CD4-positive, CD25-positive, alpha-beta regulatory T cell (primary cell): ENCODE measurements at places on chromosomes 4 and X. TPM values are rescaled to one million over a fixed set of nuclear protein-coding genes. Genes with fewer than 3 reads are reported as not detected.

- no peak for DNase-seq
Measured at GRCh38 chr4:140497747-140498636, at the start of gene MGAT4D. TSS of gene MGAT4D (minus strand) at chr4:140498293. CDS start at chr4:140498222, 71 bp downstream.

GRCh38 chr4:39975488-39976089 is 2.1 kb downstream of the PDS5A start:
- DNase-seq: no peak

The ASB12 gene
- polyA plus RNA-seq: not detected

DNA sequence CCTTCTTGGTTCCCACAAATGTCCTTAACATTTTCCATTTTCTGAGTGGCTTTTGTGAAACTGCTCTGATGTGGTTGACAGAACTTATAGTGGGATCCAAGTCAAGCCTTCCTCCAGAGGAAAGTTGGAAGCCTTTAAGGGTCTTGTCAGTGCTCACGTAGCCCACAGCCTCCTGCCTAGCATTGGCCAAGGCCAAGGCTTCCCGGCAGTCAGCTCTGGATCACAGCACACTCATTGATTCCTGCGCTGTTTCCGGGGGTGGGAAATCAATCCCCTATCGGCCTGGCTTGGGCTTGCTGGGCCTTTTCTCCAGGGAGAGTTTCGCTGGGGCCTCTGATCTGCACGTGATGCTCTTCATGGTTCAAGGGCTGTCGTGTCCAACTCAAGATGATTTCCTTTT is 76.1 kb downstream of the SLC9A6 start:
- DNase-seq: no peak

The ASMT gene
- 0.91 TPM for polyA plus RNA-seq

- peak; percentile 48 for DNase-seq
Measured at GRCh38 chrX:155262970-155263754, 1.1 kb downstream of the RAB39B start.

The SPANXN3 gene
- polyA plus RNA-seq: not detected

GRCh38 chr4:168560184-168561180 is 63.6 kb downstream of the PALLD start:
- no peak for DNase-seq

DNA sequence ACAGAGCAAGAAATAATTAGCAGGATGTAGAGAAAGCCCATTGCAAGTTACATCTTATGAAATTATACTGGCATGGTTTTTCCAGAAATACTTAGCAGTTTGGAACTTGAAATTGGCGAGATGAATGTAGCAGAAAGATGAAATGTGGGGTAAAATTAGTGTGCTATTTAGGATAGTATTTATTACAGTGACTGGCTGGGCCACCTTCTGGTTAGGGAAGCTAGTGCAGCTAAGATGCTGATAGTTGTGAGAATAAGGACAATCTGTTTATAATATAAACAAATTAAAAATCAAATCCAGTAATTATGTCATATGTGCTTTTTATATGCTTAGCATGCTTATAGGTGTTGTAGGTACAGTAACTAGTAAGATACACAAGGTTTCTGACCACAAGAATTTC is 74.8 kb downstream of the IL15 start:
- DNase-seq: no peak

DNA sequence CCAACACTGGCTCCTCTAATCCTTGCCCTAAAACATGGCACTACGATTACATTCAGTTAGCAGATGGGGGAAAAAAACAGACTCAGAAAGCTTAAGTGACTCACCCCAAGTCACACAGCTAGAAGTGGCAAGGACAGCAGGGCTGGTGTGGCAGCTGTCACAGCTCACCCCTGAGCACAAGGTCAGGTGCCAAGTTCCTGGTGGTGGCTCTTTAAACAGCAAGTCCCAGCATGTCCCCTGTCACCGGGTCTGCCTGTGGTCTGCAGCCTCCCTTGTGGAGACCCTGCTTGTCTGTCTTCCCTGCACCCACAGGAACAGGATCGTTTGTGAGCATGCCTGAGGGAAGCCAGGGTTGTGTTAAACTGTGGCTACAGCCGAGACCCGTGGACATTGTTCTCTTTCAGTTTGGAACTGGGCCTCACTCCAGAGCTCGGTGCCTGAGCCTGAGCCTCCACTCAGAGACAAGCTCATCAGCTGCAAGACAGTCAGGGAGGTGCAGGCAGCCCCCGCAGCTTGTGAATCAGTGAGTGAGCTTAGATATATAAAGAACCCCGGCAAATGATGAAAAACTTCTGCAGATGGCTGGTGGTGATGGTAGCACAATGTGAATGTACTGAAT is 260.8 kb downstream of the BCOR start:
- DNase-seq: no peak

DNA sequence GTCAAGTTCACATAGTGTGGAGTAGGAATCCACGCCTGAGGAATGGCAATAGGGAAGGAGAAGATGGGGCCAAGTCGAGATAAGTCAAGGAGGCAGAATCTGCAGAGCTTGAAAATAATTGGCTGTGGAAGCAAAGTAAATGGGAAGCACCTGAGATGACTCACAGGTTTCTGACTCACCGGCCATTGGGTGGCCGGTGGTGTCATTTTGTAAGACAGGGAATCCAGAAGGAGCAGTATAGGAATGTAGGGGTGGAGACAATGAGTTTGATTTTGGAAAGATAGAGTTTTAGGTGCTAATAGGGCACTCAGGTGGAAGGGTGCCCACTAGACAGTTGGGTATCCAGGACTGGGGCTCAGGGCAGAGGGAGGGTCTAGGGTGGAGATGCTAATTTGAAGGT is 201.0 kb upstream of the MAMLD1 start:
- DNase-seq: no peak

DNA sequence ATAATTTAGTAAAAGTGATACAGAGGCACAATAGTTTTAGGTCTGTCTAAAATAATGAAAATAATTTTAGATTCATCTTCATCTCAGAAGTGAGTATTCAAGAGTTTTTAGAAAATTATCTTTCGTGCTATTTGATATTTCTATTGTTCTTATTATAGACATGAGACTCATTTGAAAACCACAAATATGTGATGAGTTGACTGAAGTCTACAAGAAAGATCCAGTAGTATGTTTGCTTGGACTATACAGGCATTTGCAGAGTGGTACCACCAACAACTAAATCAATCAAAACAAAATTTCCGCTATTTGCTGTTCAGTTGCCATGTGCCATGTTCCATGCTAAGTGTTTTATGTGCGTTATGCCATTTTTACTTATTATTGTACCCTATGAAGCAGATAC is 1318.5 kb downstream of the STIM2 start:
- DNase-seq: no peak

DNA sequence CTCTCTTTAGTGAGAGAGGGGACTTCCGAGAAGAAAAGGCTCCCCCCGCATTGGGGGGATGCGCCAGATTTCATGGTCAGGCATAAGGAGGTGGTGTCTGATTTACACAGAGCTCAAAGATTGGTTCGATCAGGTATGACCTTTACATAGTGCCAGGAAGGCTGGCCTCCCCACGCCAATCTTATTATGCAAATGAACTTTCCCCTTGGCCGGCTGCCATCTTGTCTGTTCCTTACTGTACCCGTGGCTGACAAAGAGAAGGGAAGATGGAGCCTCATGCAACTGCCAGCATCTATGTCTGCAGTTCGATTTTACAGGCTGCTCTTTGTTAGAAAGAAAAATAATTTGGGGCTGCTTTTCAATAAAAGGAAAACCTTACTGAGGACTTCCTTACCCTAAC is 197.2 kb downstream of the GPM6A start:
- no peak for DNase-seq

GRCh38 chr4:119130365-119131065 is 5.1 kb upstream of the MYOZ2 start:
- no peak for DNase-seq

The RBMXL3 gene
- not detected for polyA plus RNA-seq

- peak; percentile 1 for DNase-seq
Measured at GRCh38 chr4:164012396-164013027, 518.0 kb downstream of the TMA16 start.

DNA sequence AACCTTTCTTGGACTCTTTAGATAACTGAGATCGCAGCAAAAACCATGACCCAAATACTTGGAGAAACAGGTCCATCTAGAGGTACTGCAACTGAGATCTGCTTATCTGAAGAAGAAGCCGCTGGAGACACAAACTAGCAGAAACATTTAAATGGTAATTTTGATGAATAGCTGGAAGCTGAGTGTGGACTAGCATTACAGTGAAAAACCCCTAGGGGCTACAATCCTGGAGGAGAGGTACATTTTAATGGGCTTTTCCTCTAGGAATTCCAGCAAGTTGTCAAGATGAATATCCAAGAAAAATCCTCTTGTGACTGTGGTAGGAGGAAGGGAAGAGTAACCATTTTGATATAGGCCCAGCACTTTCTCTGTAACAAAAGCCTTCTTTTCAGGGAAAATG is 592.5 kb upstream of the GRIA3 start:
- no peak for DNase-seq

GRCh38 chr4:111959222-111959621 is 186.0 kb upstream of the FAM241A start:
- no peak for DNase-seq

- DNase-seq: no peak
Measured at GRCh38 chrX:72545990-72546389, 26.7 kb downstream of the HDAC8 start.

The HPSE gene
- 9.7 TPM for polyA plus RNA-seq

The GYPB gene
- polyA plus RNA-seq: not detected

DNA sequence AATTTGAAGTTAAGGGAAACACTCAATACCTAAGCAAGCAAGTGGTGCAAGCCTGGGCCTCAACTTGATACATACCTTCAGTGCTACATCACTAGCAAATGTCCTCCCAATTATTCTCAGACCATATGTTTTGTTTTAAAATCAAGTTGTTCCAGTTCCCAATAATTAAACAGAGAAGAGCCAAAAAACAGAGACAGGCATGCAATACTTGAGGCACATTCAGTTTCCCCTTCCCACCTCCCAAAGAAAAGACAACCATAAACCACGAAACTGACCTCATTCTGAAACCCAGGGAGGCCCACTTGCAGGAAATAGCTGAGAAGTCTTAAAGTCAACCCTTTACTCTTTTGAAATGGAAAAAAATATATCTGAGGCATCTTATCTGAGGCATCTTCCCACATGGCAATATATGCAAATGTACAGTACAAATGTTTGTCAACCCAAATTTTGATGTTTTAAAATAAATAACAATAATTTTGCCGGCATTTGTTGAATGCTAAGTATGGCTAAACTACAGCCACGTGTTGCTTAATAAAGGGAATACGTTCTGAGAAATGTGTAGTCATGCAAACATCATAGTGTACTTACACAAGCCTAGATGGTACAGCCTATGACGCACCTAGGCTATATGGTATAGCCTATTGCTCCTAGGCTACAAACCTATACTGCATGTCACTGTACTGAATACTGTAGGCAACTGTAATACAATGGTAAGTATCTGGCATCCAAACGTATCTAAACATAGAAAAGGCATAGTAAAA is 147.5 kb downstream of the TSPAN5 start:
- no peak for DNase-seq

DNA sequence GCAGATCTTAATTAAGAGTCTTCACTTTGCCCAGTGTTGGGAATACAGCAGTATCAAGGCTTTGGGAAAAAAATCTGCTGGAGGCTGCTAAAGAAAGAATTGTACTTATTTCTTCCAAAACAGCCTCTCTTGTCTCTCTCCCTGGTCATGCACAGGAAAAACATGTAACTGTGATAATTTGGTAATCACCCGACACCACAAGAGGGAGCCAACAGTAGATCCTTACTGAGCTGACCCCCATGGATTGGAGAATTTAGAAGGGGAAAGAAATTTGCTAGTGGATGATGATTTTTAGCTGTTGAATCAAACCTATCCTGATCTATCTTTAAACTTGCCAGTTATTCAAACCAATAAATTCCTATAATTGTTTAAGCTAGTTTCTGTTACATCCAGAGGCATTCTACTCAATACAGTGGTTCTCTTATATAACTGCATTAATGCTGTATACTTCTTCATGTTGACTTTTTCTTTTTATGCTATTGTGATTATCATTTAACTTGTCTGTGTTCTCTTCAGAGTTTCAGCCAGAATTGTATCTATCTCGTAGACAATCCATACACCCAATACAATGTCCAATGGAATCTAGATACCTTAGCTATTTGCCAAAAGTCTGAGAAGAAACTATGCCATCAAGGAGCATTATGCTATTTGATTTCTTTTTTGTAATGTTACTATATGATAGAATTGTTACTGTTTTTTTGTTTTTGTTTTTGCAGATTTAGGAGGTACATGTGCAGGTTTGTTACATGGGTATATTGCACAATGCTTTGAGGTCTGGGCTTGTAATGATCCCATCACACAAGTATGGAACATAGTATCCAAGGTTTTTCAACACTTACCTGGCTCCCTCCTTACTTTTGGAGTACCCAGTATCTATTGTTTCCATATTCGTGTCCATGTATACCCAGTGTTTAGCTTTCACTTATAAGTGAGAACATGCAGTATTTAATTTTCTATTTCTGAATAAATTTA is 31.3 kb upstream of the ARHGEF38 start:
- no peak for DNase-seq

GRCh38 chrX:69192603-69193002 is 27.4 kb upstream of the PJA1 start:
- no peak for DNase-seq

The AKAP4 gene
- polyA plus RNA-seq: not detected

GRCh38 chr4:129970801-129971200 is 874.8 kb downstream of the C4orf33 start:
- DNase-seq: no peak

GRCh38 chr4:16437836-16438235 is 211.6 kb upstream of the TAPT1 start:
- DNase-seq: no peak

DNA sequence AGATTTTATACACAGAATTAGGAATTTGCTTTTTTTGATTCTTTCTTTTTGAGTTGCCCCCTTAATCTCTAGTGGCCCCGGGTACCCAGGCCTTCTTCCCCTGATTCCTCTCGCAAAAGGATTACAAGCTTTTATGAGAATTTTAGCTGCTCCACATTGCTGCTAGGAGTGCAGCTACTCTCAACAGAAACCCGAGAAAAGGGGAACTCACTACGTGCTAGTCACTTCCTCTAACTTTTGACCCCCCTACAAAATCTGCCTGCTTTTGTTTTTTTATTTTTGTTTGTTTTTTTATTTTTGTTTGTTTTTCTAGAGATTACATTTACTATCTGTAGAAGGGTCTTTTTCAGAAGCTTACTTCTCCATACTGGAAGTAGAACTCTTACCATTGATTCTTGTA is 64.1 kb downstream of the ZNF81 start:
- DNase-seq: no peak

DNA sequence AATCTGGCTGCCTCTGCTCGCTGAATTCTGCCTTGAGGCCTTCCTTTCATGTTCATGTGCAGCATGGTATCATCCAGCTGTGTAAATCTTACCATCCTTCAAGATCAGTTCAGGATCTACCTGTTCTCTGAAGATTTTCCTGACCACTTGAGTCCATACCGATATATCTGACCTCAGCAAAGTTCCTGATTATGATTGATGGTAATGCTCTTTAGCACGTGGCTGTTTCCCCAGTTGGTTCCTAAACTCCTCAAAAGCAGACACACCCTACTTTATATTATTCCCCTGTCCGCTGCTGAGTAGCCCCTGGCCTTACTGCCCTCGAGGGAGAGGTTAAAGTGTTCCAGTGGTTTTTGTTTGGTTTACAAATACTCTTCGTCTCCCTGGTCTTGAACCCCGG is 20.0 kb downstream of the GALNT7 start:
- DNase-seq: no peak

- no peak for DNase-seq
Measured at GRCh38 chr4:138389976-138390685, 148.0 kb upstream of the SLC7A11 start.

GRCh38 chrX:47562615-47563243 is 1.7 kb downstream of the ARAF start:
- no peak for DNase-seq

The TEX13B gene
- polyA plus RNA-seq: not detected
